Activated naive CD4-positive, alpha-beta T cell (primary cell): ENCODE measurements at places on chromosomes 3 and 15.
A peak's percentile ranks its signal among the peaks of the same experiment; 100 is the strongest.

GRCh38 chr3:154616298-154616697 lies 186.3 kb upstream of the GPR149 start:
- no peak for DNase-seq

DNA sequence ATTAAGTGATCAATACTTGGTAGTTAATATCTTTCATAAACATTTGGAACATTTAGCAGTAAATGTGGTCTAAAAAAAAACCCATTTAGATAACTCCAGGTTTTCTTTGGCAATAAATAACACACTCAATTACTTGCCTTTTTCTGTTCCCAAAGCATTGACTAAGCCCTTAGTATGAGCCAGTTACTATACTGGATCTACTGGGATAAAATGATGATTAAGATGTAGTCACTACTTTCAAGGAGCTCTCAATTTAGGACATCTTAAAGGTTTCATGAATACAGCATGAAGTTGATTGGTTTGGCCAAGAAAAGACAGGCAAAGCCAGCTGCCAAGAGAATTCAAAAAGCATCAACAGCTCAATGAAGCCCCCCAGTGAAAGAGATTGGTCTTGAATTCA lies 250.9 kb downstream of the EPHA3 start:
- no peak for DNase-seq

- DNase-seq = no peak
Measured at GRCh38 chr15:33975022-33975565, 6.8 kb downstream of the CHRM5 start.

GRCh38 chr3:32000877-32001276 lies 19.3 kb downstream of the ZNF860 start:
- no peak for DNase-seq

DNA sequence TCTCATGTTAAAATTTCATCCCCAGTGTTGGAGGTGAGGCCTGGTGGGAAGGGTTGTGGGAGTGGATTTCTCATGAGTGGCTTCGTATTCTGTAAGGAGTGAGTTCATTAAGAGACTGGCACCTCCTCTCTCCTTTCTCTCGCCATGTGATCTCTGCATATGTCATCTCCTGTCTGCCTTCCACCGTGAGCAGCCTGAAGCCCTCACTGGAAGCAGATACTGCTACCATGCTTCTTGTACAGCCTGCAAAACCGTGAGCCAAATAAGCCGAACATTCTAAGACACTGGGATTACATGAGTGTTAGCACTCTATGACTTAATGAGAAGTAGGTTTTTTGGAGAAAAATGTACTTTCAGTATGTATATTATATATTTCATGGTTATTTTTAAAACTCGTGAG lies 6.8 kb upstream of the GABPB1 start:
- DNase-seq = no peak

DNA sequence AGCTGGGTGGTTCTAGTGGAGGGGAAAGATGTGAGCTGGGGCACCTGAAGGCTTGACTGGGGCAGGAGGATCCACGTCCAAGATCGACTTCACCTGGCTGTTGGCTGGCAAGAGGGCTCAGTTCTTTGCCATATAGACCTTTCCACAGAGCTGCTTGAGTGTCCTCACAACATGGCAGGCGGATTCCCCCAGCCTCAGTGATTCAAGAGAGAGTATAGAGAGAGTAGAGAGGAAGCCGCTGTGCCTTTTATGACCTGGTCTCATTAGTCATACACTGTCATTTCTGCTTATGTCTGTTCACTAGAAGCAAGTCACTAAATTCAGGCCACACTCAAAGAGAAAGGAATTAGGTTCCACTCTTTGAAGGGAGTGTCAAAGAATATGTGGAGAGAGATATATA lies 101.6 kb downstream of the APBA2 start:
- DNase-seq = no peak

DNA sequence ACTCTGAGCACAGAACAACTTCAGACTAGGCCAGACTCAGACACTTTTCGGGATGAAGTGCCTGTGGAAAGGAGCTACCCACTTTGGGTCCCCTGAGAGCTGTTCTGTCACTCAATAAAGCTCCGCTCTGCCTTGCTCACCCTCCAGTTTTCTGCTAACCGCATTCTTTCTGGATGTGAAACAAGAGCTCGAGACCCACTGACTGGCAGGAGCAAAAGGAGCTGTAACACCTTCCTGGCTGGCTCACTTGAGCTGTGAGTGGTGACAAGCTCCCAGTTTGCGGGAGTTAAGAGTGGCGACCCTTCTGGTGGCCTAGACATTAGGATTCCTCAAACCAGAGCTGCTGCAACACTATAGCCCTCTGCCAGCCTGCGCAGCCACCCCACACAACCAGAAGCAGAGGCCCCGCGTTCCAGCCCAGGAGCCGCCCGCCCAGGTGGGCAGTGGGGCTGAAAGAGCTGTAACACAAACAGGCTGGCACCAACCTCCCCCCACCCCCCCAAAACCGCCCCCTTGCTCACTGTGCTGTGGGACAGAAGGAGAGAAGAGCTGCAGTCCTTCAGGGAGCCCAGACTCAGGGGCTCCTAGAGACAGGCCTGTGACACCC lies 1178.1 kb upstream of the GBE1 start:
- DNase-seq = no peak

- no peak for DNase-seq
Measured at GRCh38 chr3:169310184-169310939, 353.1 kb downstream of the MECOM start.

- DNase-seq = no peak
Measured at GRCh38 chr15:91652610-91653207, 200.8 kb upstream of the SLCO3A1 start.

DNA sequence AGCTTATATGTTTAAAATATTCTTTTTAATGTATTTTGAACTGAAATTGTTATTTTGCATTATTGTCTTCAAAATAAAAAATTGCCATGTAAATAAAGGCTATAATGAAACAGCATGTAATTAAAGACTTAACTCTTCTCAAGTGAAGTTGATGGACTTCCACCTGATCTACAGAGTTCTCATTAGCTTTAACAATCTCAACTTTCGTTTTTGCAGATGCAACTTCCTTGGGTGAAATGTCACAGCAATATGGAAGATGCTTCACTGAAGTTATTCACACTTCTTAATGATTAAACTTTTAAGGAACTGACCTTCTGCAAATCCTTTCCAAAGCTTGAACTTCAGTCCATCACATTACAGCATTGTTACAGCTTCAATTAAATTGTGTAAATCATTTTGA lies 63.6 kb downstream of the OSTN start:
- no peak for DNase-seq

DNA sequence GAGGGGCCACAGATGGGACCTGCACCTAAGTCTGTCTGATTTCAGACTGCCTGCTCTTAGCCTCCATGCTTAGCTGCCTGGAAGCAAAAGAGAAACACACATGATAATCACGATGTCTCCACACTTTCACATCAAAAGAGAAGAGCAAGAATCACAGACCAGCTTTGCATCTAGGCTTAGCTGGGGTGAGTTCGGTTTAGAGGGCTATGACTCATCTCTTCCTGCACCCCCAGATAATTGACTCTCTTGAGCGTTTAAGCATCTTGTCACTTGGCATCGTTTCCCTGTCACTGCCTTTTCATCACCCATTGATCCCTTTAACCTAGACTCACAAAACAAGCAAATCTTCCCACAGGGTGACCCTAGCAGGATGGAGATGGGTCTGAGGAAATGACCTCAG lies 124.0 kb downstream of the NTRK3 start:
- DNase-seq = no peak

- DNase-seq = peak; percentile 14
Measured at GRCh38 chr15:33201491-33202231, 7.1 kb upstream of the FMN1 start.
